Endodermal cell (in vitro differentiated cells): ENCODE measurements at places on chromosomes 4 and X.

GRCh38 chr4:184583738-184584502 lies 65.3 kb downstream of the CASP3 start:
- H3K4me3 ChIP-seq: no peak overlapping the region
- H3K36me3 ChIP-seq: no peaks in the 10 kb centered on the region
- no peak for DNase-seq
- H3K27ac ChIP-seq: no peak overlapping the region
- H3K27me3 ChIP-seq: no peaks in the 10 kb centered on the region
- no peaks in the 10 kb centered on the region for H3K4me1 ChIP-seq

DNA sequence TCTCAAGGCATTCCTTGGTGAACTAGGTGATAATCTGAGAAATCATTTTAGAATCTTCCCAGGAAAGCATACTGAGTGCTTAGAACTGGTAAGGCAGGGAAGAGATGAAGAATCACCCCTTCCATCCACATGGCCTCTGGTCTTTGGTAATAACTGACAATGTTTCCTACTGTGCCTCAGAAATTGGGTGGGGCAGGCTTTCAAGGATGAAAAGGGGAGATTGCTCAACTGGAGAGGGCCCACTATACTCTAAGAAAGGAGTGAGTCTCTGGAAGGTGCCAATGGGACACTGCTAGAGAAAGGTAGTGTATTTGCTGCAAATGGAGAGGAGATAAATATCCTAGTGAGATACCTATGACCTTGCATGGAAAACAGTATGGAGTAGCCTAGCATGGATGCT lies 135.0 kb upstream of the SCML1 start:
- H3K27me3 ChIP-seq: no peaks in the 10 kb centered on the region
- H3K4me3 ChIP-seq: no peak overlapping the region
- H3K36me3 ChIP-seq: no peaks in the 10 kb centered on the region
- no peak overlapping the region for H3K27ac ChIP-seq
- peak; percentile 65 for DNase-seq

- peaks cover 11% of the 10 kb centered on the region for H3K36me3 ChIP-seq
- no peaks in the 10 kb centered on the region for H3K27me3 ChIP-seq
- no peaks in the 10 kb centered on the region for H3K4me1 ChIP-seq
- no peak for DNase-seq
Observed at GRCh38 chr4:25927361-25928195, 13.6 kb downstream of the SMIM20 start.

DNA sequence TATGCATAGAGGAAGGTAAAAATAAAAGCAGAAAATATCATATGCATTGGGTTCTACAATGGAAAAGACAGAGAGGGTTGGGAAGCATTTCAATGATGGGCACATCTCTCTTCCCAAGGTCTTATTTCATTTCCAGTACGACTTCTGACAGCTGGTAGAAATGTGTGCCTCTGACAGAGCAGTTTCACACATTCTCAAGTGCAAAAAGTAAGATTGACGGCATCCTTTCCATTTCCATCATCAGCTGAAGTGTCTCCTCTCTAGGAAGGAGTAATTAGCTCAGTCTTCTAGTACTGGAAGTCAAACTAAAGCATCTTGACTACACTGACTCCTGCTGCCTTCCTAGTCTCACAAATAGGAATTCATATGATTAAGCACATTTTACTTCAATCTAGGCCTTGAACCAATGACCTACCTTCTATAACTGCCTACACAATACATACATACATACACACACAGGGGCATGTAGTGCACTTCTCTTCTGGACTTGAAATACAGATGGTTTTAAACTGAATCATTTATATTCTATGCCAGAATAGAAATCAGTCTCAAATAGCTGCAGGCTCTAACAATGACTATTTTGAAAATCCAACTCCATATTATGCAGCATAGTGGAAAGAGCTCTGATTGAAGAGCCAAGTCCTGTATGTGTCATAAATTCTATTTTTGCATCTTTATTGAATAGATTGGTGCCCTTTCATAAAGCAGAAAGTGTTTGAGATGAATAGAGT lies 473.4 kb downstream of the INPP4B start:
- no peaks in the 10 kb centered on the region for H3K27me3 ChIP-seq
- no peak overlapping the region for H3K27ac ChIP-seq
- no peaks in the 10 kb centered on the region for H3K4me1 ChIP-seq
- no peaks in the 10 kb centered on the region for H3K36me3 ChIP-seq
- DNase-seq: no peak
- no peak overlapping the region for H3K4me3 ChIP-seq

DNA sequence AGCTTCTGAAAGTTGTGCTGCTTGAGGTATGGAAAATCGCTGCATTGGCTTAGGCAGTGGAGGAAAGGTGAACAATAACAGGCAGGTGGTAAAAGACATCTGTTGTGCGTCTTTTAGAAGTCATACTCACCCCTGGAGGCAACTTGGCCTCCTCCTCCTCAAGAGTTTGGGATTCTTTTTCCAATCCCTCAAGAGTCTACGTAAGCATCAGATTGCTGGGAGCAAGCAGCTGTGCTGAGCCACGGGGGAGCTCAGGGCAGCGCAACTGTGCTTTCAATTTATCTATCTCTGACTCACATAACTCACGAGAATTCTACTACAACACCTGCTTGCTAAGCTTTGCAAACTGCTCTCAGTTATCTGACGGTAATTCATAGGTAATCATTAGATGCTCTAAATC lies 6.4 kb upstream of the RBMX2 start:
- H3K4me3 ChIP-seq: no peak overlapping the region
- no peak overlapping the region for H3K27ac ChIP-seq
- no peaks in the 10 kb centered on the region for H3K36me3 ChIP-seq
- no peak for DNase-seq

DNA sequence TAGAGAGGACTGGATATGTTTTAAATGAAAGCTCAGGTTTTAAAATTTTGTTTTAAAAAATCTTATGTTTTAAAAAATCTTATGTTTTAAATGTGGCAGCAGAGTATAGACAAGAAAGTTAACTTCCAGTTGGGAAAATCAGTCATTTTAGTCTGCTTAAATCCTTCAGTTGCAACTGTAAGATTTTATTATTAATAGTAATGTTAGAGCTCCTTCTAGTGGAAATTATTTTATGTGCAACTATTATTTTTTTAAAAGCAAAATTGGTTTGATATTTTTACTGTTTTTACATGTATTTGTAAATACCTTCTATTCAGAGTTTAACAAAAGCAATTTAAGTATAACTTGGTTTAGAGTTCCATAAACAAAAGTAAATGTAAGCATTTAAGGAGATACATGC lies 8.5 kb upstream of the NUDT6 start:
- no peak overlapping the region for H3K4me3 ChIP-seq
- no peaks in the 10 kb centered on the region for H3K4me1 ChIP-seq
- no peak overlapping the region for H3K27ac ChIP-seq

- no peaks in the 10 kb centered on the region for H3K27me3 ChIP-seq
- H3K4me1 ChIP-seq: no peaks in the 10 kb centered on the region
- H3K27ac ChIP-seq: no peak overlapping the region
- H3K36me3 ChIP-seq: no peaks in the 10 kb centered on the region
- DNase-seq: no peak
Observed at GRCh38 chrX:153924149-153924861, 1.8 kb downstream of the ARHGAP4 start.

DNA sequence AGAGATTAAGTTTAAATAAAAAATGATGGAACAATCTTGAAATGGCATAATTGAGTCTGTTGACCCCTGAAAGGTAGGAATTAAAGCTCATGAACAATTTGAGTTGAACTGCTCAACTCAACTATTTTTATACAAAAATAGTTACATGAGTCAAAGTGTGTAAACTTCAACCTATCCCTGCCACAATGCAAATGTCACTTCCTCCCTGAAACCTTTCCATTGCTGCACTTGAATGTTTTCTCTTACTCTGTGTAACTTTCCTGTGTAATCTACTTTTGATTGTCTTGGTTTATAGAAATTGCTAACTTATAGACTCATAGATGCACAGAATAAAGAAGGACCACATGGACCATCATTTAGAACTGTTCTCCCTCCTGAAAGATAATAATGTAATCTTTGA lies 218.5 kb downstream of the GBA3 start:
- H3K36me3 ChIP-seq: no peaks in the 10 kb centered on the region
- no peaks in the 10 kb centered on the region for H3K27me3 ChIP-seq
- DNase-seq: no peak

DNA sequence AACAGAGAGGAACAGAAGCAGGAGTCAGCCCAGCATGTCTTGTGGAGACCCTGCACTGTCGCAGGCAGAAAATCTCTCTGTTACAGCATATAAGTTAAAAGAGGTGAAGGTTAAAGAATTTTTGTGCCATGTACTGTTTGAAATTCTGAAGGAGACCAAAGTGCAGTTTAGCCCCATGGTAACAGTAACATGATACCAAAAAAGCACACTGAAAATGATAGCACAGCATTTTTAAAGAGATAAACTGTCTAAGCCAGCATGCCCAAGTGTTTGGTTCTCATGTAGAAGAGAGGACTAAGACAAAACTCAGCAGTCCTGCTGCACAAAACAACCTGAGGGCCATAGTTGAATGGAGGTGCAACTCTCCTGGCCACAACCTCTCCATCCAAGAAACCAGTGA lies 41.9 kb upstream of the PARM1 start:
- no peaks in the 10 kb centered on the region for H3K27me3 ChIP-seq
- H3K27ac ChIP-seq: no peak overlapping the region
- no peaks in the 10 kb centered on the region for H3K36me3 ChIP-seq
- DNase-seq: no peak
- no peak overlapping the region for H3K4me3 ChIP-seq
- H3K4me1 ChIP-seq: no peaks in the 10 kb centered on the region

GRCh38 chrX:45553417-45553816 lies 352.7 kb upstream of the DIPK2B start:
- no peaks in the 10 kb centered on the region for H3K36me3 ChIP-seq
- H3K4me1 ChIP-seq: no peaks in the 10 kb centered on the region
- no peak overlapping the region for H3K27ac ChIP-seq
- H3K27me3 ChIP-seq: no peaks in the 10 kb centered on the region
- DNase-seq: no peak

DNA sequence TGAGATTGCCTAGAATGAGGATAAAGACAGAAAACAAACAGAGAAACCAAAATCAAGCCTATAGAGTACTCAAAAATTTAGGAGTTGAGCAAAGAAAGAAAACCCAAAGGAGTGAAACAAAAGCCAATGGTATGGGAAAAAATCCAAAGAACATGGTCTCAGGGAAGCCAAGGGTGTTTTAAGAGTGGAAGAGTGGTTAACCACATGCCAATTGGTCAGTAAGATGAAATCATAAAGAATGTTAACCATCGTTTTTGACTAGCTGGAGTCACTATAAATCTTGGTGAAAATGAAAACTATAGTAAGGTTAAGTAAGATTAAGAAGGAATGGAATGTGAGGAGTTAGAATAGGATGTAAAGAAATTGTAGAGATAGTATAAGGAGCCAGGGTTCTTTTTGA lies 64.7 kb upstream of the RPL34 start:
- DNase-seq: no peak
- H3K36me3 ChIP-seq: no peaks in the 10 kb centered on the region
- no peak overlapping the region for H3K4me3 ChIP-seq
- H3K4me1 ChIP-seq: no peaks in the 10 kb centered on the region
- H3K27ac ChIP-seq: no peak overlapping the region
- H3K27me3 ChIP-seq: peaks cover 6% of the 10 kb centered on the region

GRCh38 chr4:2940267-2941137 lies 22.7 kb downstream of the NOP14 start:
- H3K27me3 ChIP-seq: no peaks in the 10 kb centered on the region
- H3K4me1 ChIP-seq: peaks cover 18% of the 10 kb centered on the region
- peak; percentile 46 for DNase-seq

GRCh38 chrX:36898301-36898700 lies 109.9 kb upstream of the FAM47C start:
- H3K36me3 ChIP-seq: no peaks in the 10 kb centered on the region
- DNase-seq: no peak
- H3K27me3 ChIP-seq: no peaks in the 10 kb centered on the region
- no peak overlapping the region for H3K4me3 ChIP-seq
- H3K4me1 ChIP-seq: no peaks in the 10 kb centered on the region
- no peak overlapping the region for H3K27ac ChIP-seq

DNA sequence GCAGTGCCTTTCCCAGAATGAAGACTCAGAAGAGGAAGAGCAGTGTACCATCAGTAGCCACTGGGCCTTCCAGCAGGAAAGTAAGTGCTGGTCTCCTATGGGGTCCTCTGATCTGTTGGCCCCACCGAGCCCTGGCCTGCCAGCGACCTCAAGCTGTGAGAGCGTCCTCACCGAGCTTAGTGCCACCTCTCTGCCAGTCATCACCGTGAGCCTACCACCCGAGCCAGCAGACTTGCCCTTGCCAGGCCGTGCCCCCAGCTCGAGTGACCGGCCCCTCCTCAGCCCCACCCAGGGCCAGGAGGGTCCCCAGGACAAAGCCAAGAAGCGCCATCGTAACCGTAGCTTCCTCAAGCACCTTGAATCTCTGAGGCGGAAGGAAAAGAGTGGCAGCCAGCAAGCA lies 69.7 kb downstream of the STARD8 start:
- no peaks in the 10 kb centered on the region for H3K4me1 ChIP-seq
- H3K27me3 ChIP-seq: no peaks in the 10 kb centered on the region
- no peaks in the 10 kb centered on the region for H3K36me3 ChIP-seq
- DNase-seq: no peak

DNA sequence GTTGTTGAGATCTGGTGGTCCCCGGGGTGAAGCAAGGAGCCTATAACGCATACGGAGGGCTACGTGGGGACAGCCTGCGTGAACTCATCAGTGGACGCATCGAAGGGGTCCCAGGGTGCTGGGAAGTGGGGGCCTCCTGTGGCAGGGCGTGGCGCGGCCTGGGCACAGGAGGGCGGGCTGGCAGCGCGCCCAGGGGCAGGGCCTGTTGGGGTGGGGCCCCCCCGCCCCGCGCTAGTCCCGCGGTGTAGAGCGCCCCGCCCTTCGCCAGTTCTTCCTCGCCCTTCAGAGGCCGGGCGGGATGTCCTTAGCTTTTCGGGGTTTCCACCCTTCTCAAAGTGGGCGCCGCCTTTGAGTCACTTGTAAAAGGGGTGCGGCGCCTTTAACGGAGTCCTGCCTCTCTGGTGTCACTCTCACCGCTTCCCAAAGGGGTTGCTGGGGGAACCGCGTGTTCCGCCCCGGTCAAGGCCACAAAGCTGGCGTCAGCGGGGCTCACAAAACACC lies 632 bp downstream of the PLP2 start:
- no peak for DNase-seq
- H3K4me3 ChIP-seq: peak overlapping the region; percentile 40
- no peaks in the 10 kb centered on the region for H3K36me3 ChIP-seq
- H3K4me1 ChIP-seq: no peaks in the 10 kb centered on the region
- H3K27me3 ChIP-seq: peaks cover 45% of the 10 kb centered on the region

DNA sequence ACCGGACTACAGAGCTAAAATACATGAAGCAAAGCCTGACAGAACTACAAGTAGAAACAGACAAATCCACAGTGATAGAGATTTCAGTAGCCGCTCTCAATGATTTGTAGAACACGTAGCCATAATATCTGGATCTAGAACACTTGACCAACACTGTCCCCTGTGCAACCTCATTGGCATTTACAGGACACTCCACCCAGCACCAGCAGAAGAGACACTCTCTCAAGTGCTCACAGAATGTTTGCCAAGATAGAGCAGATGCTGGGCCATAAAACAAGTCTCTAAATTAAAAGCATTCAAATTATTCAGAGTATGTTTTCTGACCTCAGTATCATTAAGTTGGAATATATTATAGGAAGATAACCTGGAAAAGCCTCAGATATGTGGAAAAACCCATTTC lies 21.7 kb downstream of the HTT start:
- no peak for DNase-seq
- peaks cover 2% of the 10 kb centered on the region for H3K4me1 ChIP-seq
- peaks cover 70% of the 10 kb centered on the region for H3K36me3 ChIP-seq
- no peak overlapping the region for H3K27ac ChIP-seq
- no peak overlapping the region for H3K4me3 ChIP-seq

GRCh38 chr4:82467471-82467870 lies 37.1 kb downstream of the ENOPH1 start:
- no peaks in the 10 kb centered on the region for H3K27me3 ChIP-seq
- H3K27ac ChIP-seq: no peak overlapping the region
